ENCODE measurements at places on chromosomes 4 and X. TPM values are rescaled to one million over a fixed set of nuclear protein-coding genes. Genes with fewer than 3 reads are reported as not detected.

GRCh38 chr4:53563824-53564223 is 27.5 kb downstream of the LNX1 start:
- no peak overlapping the region for H3K4me3 ChIP-seq
- H3K36me3 ChIP-seq = no peaks in the 10 kb centered on the region
- H3K4me1 ChIP-seq = no peaks in the 10 kb centered on the region
- no peak overlapping the region for H3K27ac ChIP-seq

DNA sequence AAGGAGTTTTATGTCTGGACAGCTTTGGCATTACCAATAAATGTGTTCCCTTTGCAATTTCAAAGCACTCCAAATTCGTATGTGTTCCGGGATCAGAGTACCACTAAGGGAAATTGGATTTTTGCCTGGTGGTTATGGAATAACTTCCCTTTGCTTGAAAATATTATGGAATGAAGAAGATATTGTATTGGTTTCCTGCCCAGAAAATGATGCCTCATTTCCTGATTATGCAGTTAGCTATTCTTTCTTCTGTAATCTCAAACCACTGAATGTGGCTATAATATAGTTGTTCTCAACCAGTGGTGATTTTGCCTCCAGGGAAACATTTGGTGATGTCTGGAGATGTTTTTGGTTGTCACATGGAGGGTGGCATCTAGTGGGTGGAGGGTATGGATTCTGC is 142.9 kb downstream of the PCDH7 start:
- H3K36me3 ChIP-seq = no peaks in the 10 kb centered on the region
- H3K27me3 ChIP-seq = no peaks in the 10 kb centered on the region
- H3K27ac ChIP-seq = no peak overlapping the region
- no peak overlapping the region for H3K4me3 ChIP-seq
- DNase-seq = no peak

DNA sequence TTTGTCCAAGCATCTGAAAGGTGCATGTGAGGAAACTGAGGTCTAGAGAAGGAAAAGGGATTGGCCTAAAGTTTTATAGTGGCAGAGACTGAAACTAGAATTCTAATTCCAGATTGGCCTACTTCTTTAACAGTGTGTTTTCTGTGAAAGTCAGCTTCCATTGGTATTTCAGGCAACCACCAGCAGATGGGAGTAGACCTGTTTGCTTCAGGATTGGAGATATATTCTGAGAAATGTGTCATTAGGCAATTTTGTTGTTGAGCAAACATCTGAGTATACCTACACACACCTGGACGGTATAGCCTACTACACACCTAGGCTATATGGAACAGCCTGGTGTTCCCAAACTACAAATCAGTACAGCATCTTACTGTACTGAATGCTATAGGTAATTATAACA is 207.3 kb upstream of the RADX start:
- no peak overlapping the region for H3K4me3 ChIP-seq
- no peak for DNase-seq
- H3K36me3 ChIP-seq = no peaks in the 10 kb centered on the region
- H3K27ac ChIP-seq = no peak overlapping the region
- H3K27me3 ChIP-seq = no peaks in the 10 kb centered on the region

- H3K36me3 ChIP-seq = no peaks in the 10 kb centered on the region
- H3K27ac ChIP-seq = peak overlapping the region; percentile 10
- no peak overlapping the region for H3K4me3 ChIP-seq
- no peak for DNase-seq
Measured at GRCh38 chr4:174707051-174707676, 121.9 kb downstream of the GLRA3 start.

The CXorf49 gene
- total RNA-seq = not detected

The CLDN22 gene
- total RNA-seq = not detected

The UGT2A1 gene
- total RNA-seq = not detected

The CXorf65 gene
- total RNA-seq = not detected

Data from uterus (tissue), 4 donors.